ENCODE measurements at places on chromosomes 3 and 15.

DNA sequence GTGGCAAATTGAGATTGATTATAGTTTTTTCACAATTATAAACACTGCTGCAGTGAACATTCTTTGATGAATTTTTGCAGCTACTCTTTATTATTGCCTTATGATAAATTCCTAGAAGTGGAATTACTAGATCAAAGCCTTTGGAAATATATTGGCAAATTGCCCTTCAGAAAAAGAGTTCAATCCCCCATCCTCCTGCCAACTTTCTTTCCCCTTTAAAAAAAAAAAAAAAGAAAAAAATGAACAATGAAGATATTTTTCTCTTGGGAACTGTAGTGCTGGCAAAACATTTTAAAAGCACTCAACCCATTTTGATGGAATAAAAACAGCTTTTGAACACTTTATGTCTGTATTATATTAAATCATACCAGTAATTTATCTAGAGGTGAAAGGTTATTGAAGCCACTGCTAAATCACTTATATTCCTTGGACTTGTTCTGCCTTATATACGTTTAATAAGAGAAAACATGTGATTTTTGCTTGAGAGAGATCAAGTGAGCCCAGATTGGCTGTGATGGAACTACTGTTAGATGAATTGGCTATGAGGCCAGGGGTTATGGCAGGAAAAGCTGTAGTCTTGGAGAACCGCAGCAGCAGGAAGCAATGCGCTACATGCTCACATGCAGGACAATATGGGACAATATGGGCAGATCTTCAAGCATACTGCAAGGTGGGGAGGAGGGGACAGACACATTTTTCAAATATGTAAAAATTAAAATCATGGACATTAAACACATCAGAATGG is 212.8 kb upstream of the C2CD4B start:
- DNase-seq = no peak

DNA sequence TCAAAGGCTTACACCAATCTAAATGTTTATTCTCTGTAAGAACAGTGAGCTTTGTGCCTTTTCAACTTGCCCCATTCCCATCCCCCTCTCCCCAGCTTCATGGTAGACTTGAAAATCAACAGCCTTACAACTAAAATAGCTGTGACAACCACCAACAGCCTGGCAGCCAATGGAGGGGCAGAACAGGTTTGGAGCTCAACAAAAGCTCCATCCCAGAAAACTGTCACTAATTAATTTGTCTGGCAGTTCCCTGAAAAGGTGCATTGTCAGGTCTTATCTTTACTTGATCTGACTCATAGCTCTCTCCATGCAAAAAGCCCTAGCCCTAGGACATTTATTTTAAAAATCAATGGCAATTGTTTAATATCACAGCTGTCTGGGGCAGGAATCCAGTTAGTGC is 22.6 kb downstream of the MTHFS start:
- no peak for DNase-seq

DNA sequence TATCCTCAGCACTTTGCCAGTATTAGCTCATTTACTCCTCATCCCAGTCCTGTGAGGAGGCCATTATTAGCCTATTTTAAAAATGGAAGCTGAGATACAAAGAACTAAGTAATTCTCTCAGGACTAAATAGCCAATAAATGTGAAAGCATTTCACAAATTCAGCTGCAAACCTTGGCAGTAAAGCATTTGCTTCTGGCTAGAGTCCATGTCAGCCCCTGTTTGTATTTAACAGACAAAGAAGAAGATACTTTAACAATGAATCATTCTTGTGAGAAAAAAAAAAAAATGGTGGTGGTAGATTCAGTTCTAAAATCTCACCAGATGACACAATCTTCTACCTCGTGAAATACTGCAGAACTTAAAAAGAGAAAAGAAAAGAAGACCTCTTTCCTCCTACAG is 85.0 kb upstream of the CNTN6 start:
- DNase-seq = no peak

GRCh38 chr3:194833114-194833910 is 147.6 kb downstream of the FAM43A start:
- DNase-seq = no peak

DNA sequence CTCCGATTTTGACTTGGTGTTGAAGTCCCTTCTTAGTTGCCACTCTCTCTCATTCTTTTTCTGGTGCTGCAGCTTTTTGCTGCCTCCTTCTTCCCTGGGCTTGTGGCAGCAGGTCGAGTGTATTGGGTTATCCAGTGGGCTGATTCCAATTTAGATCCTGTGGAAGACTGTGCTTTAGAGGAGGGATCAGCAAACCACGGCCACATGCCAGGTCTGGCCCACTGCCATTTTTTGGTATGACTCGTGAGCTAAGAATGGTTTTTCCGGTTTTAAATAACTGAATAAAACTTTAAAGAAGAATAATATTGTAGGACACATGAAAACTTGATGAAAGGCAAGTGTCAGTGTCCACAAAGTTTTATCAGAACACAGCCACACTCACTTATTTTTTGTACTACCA is 330.5 kb downstream of the ROBO2 start:
- DNase-seq = no peak

- no peak for DNase-seq
Measured at GRCh38 chr15:88701561-88702095, 62.8 kb downstream of the ISG20 start.
